ENCODE measurements at places on chromosomes 2 and 18. TPM values are rescaled to one million over a fixed set of nuclear protein-coding genes. Genes with fewer than 3 reads are reported as not detected.

Gene NT5C1B
- total RNA-seq, result 0.78 TPM

Gene ACMSD
- total RNA-seq, result 0.36 TPM

Gene TUBA4A
- total RNA-seq, result 6.9 TPM

- no peak for ATAC-seq
Observed at GRCh38 chr2:176978921-176979320, 233.7 kb upstream of the HNRNPA3 start.

- no peak for ATAC-seq
Observed at GRCh38 chr2:47784352-47784851, 1.5 kb downstream of the MSH6 start.

DNA sequence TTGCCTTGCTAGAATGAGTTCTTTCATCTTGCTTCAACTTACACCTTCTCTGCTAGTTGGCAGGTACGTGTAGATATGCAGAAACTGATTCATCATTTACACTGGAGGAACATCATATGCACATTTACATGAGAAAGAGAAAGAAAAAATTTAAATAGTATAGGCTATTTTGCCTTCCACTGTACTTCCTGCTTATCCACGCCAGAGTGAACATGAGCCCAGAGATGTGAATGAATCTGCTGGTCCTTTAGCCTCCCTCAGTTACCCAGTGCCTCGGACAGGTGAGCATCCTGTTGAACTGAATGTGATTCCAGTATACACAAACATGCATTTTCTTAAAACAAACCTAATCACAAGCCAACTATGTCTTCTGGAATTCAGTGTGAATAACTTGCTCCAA, 83.6 kb downstream of the SESTD1 start:
- no peak for ATAC-seq

Gene FBXO15
- 2.0 TPM for total RNA-seq

Gene SPP2
- total RNA-seq, result not detected

Gene FEV
- total RNA-seq, result not detected

Measured in motor neuron (in vitro differentiated cells).